Renal cortex interstitium (tissue), 15 donors: ENCODE measurements at places on chromosomes 7 and 10.
A peak's percentile ranks its signal among the peaks of the same experiment; 100 is the strongest.

- no peak for DNase-seq
Observed at GRCh38 chr7:75531359-75531821, 39.3 kb downstream of the SPDYE5 start.

- DNase-seq: no peak
Observed at GRCh38 chr7:46179061-46179610, 258.1 kb upstream of the IGFBP3 start.

- DNase-seq: no peak
Observed at GRCh38 chr10:132904181-132904813, 38.1 kb downstream of the CFAP46 start.

GRCh38 chr7:3266240-3266639, 34.8 kb upstream of the SDK1 start:
- no peak for DNase-seq

DNA sequence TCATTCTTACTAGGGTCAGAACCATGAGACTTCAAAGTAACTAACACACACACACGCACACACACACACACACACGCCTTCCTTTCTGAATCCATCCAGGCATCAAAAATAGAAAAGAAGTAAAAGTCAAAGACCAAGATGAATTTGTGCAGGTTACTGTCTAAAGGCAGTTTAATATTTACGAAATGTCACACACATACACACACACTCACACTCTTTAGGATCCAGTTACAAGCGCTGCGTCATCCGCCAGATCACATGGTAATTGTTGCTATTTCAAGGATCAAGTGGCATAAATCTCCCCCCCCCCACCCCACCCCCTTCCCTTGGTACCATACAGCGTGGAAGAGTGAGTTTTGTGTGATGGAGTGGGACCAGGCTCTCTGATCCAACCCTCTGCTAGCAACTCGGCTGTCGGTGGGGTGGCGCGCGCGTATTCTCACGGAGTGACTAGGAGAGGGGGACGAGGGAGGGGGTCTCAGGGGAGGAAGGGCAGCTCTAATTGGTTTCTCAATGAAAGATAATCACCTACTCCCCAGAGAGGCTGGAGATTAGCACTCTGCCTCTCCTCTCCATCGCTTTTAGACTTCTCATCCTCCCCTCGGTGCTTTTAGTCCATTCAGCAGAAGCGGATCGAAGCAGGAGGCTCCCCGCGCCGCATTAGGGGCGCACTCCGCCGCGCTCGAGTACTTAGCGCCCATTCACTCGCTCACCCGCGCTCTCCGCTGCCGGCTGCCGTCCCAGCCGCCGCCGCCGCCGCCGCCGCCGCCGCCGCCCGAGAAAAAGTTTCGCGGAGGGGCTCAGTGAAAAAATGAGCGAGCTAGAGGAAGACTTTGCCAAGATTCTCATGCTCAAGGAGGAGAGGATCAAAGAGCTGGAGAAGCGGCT, 83.5 kb upstream of the PRKG1 start:
- no peak for DNase-seq

DNA sequence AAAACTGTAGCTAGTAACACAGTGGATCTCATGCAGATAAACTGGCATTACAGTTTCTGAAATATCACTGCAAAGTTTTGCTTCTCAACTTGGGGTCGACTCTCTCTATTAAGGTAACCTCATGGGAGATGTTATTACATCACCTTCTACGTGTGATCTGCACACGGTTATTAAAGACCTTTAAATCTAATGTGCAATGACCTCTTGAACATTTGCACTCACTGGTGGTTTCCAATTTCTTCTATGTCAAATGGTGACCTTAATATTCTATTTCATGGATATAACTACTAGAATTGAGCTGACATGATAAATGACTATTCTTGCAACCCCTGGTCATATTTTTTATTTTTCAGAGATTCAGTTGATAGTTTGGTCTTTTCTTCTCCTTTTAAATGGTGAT, 191.3 kb downstream of the PPP1R3A start:
- no peak for DNase-seq

DNA sequence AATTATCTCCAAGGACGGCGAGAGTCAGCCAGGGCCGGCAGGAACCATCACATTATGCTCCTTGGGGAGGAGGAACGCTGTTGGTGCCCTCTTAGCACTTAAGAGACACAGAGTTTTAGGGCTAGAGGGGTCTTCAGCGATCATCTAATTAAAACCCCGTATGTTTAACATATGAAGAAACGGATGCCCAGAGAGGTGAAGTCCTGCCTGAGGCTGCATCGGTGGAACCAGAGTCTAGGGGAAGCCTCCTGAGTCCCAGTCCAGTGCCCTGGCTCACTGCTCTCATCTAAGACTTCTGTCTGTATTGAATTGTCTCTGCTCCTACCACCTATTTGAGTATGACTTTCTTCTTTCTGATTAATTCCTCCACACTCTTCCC, 688 bp upstream of the ABCB4 start:
- no peak for DNase-seq

DNA sequence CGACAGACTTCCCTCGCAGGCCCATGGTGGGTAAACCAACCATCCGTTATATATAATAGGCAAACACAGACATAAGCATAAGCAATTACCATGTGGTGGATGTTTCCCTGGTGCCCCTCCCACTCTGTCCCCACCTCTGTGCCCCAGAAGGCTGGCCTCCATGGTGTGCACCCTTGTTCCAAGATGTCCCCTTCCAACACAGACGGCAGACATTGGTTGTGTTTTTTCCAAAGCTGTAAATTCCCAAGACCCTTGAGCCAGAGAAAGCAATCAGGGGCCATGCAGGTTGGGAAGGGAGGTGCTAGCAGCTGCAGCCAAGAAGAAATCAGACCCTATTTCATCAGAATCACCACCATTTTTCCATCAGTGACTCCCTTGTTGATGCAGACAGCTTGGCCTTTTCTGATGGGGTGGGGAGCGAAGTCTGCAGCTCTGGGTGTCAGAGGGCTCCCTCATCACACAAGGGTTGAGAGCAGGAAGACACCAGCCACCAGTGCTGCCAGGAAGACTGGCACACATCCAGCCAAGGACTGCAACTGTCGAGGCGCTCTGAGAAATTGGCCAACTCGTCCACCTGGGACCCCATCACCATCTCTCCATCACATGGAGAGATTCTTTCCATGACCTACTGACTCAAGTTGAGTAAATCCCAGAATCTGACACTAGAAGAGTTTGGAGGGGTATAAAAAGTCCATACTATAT, 86.8 kb upstream of the CHST15 start:
- no peak for DNase-seq

DNA sequence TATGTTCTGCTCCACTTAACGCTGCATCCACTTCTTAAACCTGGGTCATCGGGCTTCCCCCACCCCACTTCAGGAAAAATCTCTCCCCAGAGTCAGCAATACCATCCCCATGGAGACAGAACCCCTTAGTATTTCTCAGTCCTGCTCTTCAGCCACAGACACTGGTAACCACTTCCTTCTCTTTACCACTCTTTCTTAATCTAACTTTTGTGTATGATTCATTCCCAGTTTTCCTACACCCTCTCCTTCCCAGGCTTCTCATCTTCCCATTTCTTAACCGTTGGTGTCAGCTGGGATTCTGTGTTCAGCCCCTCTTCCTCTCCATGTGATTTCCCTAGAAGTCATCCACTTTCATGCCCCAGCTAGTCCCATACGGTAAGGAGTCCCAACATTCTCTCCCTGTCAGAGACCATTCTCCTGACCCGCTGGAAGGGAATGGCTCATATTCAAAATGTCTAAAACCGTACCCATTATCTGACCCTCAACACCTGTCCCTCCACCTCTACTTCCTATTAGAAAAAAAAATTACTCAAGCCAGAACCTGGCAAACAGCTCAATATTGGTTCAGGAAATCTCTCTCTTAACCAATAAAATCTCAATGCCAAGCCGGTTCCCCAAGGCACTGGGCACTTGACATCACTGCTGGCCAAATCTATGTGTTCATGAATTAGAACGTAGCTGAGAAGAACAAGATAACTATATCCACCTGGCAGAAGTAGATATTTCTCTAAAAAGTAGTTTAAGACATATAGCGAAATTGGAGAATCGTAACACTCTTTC, 89.4 kb downstream of the DGKI start:
- no peak for DNase-seq

GRCh38 chr7:46291050-46291438, 370.0 kb upstream of the IGFBP3 start:
- DNase-seq: peak; percentile 5

DNA sequence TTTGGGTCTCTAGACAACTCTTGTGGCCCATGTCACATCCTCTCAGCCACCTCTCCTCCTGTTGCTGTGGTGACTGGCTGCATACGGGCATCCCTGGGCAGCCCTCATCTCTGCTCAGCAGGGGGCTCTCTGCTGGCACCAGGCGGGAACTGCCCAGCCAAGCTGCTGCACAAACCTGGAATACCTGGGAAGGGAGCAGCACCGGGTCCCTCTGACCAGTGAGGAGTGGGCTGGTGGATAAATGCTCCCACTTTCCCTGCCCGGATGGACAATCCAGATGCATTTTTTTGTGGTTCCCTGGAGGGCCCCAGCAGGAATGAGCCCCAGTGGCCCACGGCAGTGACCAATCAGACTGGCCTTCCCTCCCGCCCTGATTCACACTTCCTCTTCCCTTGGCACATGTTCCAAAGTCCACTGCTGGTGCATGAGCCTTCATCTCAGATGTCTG, 21.9 kb downstream of the GRID1 start:
- DNase-seq: no peak

DNA sequence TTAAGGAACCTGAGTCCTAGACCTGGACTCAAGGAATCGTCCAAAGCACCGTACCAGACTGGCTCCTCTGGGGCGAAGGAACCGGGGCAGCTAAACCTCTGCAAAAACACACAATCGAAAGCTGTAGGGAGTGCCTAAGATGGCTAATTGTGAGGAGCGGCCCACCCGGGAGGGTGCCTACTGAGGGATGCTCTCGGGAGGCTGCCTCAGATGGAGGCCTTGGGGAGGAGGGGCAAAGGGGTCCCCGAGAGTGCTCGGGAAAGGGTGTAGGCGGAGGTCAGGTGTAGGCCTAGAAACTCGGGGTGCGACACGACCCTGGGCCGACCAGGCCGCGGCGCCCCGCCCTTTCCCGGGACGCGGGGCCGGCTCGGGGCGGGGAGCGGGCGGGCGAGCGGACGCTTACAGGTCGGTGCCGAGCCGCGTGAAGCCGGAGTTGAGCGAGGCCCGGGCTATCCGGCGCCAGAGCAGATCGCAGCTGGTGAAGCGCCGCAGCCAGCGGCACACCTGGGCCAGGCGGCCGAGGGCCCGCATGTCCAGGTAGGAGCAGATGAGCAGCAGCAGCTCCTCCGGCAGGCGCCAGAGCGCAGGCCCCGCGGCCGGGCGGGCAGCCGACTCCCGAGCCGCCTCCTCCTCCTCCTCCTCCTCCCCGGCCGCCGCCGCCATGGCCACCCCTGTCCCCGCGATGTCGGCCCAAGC, 844 bp downstream of the FBXW4 start:
- peak; percentile 59 for DNase-seq

GRCh38 chr7:99828811-99829210, 998 bp downstream of the CYP3A43 start:
- no peak for DNase-seq

DNA sequence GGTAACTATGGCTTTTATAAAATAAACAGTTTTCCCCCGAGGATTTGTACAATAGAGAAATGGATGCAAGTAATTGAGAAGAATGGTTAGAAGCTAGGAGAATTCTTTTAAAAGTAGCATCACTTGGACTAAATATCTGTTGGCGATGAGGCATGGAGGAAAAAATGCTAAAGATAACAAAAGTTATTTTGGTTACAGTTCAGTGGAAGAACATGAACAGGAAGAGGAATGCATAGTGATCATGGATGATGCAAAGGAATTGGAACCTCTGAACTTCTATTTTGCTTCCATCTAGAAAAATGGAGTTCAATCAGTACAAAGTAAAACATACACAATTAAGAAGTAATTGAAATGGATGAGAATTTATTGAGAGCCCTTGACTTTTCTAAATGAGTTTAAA, 32.9 kb downstream of the ENTPD1 start:
- no peak for DNase-seq

DNA sequence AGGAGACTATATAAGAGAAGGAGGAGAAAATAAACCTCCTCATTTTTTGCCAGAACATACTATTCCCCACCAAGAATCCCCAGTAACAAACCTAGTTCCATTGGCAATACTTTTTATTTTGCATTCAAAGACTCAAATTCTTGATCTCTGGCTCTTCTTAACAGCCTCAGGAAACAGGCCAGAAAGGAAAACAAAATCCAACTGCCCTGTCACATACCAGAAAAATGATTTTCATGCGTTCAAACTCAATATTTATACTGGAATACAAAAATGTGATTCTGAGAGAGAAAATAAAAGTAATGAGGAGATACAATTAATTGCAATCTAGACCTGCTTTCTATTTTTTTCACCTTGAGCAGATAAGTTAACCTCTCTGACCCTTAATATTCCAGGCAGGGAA, 435.9 kb upstream of the AUTS2 start:
- no peak for DNase-seq

- DNase-seq: no peak
Observed at GRCh38 chr10:101839416-101840063, 4.1 kb downstream of the KCNIP2 start.

- no peak for DNase-seq
Observed at GRCh38 chr7:3371601-3372000, 70.5 kb downstream of the SDK1 start.

DNA sequence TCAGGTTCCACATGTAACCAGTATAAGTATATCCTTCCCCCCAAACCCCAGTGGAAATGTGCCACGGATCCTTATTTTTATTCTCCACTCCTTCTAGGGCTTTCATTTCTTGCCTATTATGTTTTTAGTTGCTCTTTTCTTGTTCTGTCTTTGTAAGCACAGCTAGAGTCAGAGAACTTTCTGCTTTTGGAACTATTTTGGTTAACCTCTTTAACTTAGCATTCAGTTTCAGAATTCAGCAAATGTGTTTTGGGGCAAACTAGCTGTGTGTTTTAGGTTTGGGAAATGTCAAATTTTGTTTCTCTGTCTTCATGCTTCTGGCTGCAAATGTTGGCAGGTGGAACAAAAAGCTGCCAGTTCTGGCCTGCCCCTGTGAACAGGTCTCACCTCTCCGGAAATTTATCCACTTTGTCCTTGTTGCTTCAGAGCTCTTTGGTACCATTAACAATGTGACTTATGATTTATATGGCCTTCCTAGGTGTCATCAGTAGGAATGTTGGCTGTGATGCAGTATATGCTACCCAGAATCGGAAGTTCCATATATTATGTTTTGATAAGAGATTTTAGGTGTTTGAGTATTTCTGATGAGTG, 156.1 kb downstream of the ADK start:
- DNase-seq: no peak
